SJSA1 (cell line): ENCODE measurements at places on chromosomes 6 and 20.

- DNase-seq, result no peak
Observed at GRCh38 chr6:119453242-119454200, 104.0 kb upstream of the MAN1A1 start.

GRCh38 chr6:39517756-39518155 is 195.3 kb upstream of the KCNK16 start:
- DNase-seq, result no peak

DNA sequence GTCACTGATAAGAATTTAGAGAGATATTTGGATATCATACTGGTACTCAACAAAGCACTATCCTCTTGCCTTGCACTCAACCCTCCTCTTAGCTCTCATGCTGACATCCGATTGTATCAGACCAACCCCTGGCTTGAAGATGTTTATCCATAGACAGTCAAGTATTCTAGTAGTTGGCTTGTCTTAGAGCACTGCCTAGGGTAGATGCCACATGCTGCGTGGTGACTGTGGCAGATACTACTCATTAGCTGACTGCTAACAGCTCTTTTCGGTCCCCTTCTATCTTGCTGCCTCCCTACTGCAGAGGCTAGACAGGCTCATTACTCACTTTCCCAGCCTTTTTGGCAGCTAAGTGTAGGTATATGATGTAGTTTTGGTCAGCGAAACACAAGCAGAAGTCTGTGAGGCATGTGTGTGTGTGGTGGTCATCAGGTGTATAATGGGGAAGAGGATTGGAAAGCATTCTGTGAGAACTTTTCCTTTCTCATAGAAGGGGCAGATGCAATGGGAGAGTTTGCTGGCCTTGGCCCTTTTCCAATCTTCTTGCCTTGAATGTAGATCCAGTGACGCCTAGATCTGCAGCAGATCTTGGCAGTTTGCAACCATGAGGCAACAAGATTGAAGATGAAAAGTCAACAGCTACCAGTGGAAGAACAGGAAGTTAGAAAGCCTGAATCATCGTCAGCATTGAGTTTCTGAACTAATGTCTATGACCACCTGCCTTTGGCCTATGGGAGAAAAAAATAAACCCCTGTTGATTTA is 4.4 kb upstream of the IFNGR1 start:
- DNase-seq, result no peak

GRCh38 chr6:137860394-137861005 is 6.6 kb upstream of the TNFAIP3 start:
- DNase-seq, result no peak

DNA sequence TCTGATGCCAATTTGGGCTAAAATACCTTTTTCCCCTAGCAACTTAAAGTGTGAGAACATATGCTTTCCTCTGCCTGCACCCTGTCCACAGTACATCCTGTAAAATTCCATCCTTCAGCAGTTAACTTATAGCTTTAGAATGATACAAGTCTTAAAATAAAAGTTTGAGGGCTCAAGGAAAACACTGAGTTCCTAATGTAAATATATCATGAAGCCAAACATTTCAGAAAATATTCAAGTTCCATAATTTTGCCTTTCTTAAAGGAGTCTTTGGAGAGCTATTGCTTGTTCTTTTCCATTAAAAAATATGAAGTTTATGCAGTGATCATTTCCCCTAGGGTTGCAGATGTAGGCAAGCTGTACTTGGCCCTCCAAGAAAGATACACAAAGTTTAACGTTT is 303.8 kb downstream of the COL12A1 start:
- no peak for DNase-seq

DNA sequence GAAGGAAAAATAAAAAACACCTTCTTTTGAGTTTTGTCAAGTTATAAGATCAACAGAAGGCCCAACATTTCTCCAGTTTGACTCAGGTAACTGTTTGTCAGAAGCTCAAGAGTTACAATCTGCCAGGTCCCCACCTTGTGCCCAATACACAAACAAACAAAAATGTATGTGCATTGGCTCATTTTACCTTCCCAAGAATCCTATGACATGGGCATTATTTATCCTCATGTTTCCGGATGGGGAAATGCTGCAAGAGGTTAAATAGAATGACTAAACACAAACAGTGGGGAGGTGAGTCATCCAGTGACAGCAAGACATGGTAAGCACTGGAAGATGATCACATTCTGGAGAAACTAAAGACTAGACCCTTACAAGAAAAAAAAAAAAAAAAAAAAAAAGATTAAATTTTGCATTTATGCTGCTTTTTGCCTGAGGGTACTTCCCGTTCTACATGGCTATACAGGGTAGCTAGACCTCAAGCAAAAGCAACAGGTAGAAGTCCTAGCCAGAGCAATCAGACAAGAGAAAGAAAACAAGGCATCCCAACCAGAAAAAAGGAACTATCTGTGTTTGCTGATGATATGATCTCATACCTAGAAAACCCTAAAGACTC is 23.6 kb upstream of the ANKRD60 start:
- peak; percentile 75 for DNase-seq

DNA sequence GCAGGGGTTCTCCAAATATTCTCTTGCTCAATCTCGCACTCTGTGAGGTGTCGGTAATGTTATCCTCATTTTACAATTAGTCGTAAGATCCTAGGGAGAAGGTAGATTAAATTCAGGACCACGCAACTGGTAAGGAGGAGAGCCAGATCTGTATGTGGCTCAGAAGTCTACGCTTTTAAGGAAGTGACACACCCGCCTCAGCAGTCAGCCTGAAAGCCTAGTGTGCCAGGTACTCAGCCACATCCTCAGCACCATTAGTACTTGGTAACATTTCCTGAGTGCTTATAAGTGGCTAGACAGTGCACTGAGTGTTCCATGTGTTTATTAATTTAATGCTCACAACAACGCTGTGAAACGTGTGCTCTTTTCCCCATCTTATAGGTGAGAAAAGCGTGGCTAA is 63.7 kb downstream of the DHX35 start:
- DNase-seq, result no peak

- no peak for DNase-seq
Observed at GRCh38 chr20:60113771-60114170, 155.5 kb downstream of the CDH26 start.

DNA sequence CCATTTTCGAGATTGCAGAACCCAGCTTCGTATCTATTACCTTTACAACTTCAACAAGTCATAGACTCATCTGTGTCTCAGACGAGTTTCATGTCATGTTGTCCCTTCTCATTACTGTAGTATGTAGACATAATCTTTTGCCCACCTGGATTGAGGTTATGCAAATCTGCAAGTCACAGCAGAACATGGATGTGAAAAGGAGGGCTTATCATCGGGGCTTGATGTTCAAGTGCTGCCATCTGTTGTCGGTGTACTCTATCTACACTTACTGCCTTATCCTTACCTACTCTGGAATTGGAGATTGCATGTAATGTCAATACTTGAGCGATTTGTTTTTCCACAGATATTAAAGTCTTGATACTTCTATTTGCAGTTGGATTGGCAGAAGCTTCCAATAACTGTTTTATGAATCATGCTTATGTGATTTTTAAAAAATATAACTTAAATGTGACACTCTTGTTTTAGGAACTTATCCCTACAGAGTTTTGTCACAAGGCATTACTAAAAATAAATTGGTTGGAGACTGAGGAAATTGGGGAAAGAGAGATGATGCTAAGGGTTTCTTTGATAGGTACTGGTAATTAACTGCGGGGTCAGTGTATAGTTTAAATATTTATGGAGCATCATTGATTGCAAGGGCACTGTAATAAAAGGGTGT is 3.0 kb upstream of the GOPC start:
- DNase-seq, result peak; percentile 50

DNA sequence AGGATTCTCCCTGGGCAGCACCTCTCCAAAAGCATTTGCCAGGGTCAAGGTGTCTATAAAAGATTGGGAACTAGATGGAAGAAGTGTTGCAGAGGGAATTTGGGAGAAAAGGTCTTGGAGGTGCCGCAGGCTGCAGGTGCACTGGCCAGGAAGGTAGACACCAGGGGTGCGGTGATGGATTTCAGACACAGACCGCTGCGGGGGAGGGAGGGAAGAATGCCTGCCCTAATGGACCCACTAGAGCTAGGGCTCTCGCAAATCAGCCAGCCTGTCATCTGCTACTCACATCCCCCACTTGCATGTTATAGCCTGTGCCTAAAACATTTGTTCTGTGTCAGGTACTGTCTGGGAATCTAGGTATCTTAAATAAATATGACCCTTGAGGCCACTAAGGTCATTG is 193.6 kb upstream of the SLC24A3 start:
- peak; percentile 16 for DNase-seq

GRCh38 chr6:75102301-75102700 is 103.6 kb downstream of the COL12A1 start:
- DNase-seq, result no peak

DNA sequence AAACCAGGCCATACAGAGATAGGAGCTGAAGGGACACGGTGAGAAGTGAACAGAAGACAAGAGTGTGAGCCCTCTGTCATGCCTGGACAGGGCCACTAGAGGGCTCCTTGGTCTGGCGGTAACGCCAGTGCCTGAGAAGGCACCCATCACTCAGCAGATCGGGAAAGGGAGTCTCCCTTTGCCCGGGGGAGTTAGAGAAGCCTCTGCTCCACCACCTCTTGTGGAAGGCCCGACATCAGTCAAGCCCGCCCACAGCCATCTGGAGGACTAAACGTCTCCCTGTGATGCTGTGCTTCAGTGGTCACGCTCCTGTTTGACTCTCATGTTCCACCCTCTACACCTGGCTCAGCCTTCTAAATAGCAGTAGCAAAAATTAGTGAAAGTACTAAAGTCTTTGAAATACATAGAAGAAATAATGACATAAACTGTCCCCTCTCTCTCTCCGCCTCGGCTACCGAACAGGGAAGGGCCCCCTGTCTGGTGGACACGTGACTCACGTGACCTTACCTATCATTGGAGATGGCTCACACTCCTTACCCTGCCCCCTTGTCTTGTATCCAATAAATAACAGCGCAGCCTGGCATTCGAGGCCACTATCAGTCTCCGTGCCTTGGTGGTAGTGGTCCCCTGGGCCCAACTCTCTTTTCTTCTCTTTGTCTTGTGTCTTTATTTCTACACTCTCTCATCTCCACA is 66.7 kb downstream of the RPP21 start:
- DNase-seq, result peak; percentile 42

GRCh38 chr6:40755046-40755681 is 168.0 kb upstream of the LRFN2 start:
- DNase-seq, result no peak

DNA sequence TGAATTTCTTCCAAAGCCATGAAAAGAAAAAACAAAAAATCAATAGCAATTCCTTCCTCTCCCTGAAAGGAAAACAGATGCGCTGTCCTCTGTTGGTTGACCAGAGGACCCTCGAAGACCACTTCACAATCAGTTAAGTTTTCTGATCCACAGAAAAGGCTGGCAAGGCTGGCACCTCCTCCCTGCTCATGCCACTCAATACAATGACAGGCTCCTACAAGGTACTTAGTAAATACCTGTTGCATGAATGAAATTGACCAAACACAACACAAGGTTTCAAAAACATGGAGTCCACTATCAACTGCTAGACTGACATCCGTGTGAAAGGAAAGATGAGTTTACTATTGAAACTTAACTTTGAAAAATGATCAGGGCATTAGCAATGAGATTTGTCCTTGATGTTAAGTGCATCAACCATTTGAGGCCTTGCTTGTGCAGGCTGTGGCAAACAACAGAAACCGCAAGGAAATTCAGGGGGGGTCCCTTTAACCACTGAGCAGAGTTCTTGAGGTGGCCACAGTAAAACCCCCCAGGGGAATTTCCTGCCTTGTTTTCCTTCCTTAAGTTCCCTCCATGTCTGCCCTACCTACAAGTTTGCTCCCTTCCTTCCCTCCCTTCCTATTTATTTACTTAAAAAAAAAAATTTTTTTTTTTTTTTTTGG is 27.9 kb upstream of the RTF2 start:
- DNase-seq, result no peak

- no peak for DNase-seq
Observed at GRCh38 chr20:17882834-17883591, 85.6 kb downstream of the SNX5 start.

DNA sequence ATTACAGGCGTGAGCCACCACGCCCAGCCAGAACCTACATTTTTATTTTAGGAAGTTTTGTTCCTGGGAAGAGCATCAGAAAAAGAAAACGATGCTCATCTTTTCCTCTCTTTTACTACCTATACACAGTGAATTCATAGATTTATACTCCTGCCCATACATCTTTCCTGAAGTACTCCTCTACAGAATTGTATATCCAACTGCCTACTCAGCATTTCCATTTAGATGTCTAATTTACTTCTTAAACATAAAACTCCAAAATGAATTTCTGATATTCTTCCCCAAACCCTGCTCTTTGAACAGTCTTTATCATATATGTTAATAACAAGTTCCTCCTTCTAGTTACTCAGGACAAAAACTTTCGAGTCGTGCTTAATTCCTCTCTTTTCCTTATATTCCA is 39.8 kb upstream of the RSPO3 start:
- no peak for DNase-seq

GRCh38 chr6:138538390-138539031 is 39.2 kb upstream of the NHSL1 start:
- peak; percentile 85 for DNase-seq

GRCh38 chr6:166853371-166854325 is 102.7 kb downstream of the RNASET2 start:
- DNase-seq, result peak; percentile 29

DNA sequence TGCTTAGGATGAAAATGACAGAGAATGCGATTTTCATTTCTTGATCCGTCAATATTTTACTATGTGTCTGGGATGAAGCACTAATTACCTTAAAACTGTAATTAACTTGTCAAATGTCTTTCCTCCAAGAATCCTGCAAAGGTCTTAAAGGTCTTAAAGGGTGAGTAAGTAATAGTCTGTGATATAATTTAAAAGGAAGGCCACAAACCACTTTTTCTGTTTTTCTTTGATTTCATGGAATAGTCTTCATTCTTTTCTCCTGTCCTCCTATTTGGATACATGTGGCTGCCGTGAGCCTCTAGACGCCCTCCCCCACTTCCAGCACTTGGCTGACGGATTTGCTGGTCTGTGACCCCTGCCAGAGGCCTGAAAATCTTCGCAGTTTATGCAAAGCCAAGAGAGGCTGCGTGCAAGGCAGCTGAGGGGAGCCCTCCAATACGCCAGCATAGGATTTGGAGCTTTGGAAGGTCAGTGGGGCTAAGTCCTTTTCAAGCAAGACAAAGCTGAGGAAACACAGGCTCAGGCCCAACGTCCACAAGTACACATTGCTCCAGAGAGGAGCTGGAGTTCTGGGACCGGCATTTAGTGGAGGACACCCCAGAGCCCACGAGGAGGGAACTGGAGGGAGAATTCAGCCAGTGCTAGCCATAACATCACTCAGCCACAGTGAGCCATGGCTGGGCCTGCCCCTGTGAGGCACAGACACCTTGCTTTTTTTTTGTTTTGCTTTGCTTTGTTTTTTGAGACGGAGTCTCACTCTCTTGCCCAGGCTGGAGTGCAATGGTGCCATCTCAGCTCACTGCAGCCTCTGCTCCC is 382.6 kb downstream of the SMOC2 start:
- no peak for DNase-seq

GRCh38 chr6:31878726-31879125 is at the start of gene SLC44A4:
Gene SLC44A4 (minus strand): TSS chr6:31878997. CDS start chr6:31878980, 17 bp downstream.
- no peak for DNase-seq

DNA sequence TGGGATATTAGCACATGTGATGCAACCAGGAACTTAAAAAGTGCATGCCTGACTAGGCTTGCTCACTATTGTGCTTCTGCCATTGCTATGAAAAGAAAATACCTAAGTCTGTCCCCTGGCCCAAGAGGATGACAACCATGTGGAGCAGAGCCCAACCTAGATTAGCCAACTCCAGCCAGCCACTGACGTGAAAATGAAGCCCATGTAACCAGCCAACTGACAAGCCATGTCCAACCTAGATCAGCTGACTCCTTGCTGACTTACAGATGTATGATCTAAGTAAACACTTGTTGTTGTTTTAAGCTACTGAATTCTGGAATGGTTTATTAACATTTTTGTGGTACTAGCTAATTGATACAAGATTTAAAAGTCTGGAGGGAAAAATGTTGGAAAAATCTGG is 47.5 kb downstream of the PIGU start:
- no peak for DNase-seq
